ENCODE measurements at places on chromosomes 2 and 18.

DNA sequence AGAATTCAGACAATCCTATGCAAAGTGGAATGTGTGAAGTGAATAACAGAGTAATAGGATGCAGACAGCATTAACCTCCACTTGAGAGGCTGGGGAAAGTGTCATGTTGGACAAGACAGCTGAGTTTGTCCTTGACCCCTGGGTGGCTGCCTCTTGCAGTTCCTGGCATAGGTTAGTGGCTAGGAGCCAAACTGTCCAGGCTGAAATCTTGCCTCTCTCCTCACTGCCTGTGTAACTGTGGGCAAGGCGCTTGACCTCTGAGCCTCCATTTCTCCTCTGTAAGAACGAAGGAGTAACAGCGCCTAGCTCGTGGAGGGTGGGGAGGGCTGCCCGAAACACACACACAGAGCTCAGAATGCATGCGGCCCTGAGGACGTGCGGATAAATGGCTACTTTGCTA lies 34.8 kb upstream of the LDLRAD4 start:
- DNase-seq: no peak

DNA sequence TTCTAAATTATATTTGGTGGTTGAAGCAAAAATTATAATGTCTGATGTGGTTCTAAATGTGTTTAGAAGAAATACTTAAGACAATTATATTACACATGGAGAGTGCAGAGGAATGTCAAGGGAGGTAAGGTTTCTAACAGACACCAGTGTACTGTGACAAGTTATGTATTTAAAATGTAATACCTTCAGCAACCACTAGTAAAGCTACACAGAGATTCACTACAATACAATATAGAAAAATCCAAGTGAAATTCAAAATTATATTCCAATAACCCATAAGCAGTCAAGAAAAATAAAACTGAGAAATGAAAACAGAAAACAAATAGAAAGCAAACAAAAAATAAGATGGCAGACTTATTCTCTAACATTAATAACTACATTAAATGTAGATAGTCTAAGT lies 249.5 kb upstream of the KLHL14 start:
- no peak for DNase-seq

GRCh38 chr2:42268528-42269151 lies 92.4 kb downstream of the COX7A2L start:
- no peak for DNase-seq

DNA sequence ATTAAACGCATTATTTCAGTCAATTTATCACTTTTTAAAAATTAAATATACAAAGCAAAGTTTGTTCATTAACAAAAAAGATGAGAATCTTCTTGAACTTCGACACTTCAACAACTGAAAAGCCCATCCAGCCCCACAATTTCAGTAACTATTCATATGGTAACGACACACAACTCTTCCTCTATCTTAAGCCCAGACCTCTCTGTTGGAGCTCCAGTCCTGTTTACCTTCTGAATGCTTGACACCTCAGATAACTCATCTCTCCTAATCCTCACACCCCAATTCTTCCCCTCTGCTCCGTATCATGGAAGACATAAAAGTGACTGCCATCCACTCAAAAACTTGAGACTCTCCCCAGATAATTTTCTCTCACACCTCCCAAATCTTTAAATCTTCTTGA lies 12.6 kb downstream of the USP37 start:
- no peak for DNase-seq

DNA sequence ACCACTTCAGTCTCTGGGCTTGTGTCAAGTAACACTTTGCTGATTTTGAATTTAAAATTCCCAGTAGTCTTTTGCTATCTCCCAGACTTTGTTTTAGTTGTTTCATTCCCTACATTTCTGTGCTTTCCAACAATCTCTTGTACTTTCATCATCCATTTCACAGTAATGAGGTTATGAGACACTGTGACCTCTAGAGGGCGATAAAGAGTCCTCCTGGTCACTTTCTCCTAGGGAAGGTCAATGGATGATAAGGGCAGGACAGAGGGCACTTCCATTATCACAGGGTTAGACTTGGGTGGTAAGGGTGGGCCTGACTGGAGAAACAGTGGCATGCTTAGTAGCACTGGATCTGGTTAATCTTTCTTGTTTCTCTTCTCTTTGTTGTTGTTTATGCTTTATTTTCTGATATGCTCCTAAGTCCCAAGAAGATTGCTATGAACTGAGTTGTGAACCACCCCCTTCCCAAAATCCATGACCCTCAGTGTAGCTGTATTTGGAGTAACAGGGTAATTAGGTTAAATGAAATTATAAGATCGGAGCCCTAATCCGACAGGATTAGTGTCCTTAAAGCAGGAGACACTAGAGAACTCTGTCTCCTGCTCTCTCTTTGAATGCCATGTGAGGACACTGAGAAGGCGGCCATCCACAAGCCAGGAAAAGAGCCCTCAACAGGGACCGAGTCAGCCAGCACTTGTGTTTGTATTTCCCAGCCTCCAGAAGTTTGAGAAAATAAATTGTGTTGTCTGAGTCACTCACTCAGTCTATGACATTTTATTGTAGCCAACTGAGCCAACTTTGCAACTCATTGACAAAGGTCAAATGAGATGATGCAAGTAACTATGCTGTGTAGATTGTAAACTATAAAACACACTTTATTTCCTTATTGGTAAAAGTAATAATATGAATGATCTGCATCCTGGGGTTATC lies 779.2 kb downstream of the CNTNAP5 start:
- DNase-seq: no peak

DNA sequence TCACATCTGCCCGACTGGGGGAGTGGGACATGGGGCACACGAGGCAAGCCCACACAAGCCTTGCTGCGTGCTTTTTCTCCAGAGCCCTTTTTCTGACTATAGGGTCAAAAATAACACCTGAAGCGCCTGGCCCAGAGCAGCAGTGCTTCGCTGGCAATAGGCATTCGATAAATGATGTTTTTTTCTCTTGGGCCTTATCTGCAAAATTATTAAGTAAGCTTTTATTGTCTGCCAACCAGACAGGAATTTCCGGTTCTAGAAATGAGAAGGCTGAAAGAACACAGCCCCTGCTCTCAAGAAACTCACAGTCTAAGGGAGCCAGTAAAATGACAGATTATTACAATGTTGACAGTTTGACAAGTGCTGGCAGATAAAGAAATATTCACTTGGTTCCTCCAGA lies 2.7 kb upstream of the TMBIM1 start:
- DNase-seq: no peak

- no peak for DNase-seq
Observed at GRCh38 chr2:230327418-230328154, 593 bp downstream of the SP140L start.

GRCh38 chr2:200732866-200733265 lies 78.8 kb upstream of the BZW1 start:
- no peak for DNase-seq

- no peak for DNase-seq
Observed at GRCh38 chr2:43003702-43004101, 211.3 kb upstream of the HAAO start.

DNA sequence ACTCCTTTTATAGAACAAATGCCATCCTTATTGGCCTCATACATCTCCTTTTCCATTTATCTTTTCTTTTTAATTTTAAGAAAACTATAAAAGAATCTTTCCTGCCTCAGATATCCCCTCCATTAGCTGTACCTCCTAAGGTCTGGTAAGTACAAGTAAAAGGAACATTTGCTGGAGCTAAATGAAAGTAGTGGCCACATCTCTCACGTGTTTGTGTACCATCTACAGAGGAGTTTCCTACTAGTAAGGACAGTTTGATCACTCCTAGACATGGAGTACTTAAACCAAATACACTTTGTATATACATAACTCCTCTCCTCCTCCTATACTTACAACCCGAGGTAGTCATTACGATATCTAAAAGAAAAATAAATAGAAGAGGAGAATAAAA lies 504.8 kb downstream of the LRRTM4 start:
- no peak for DNase-seq

- no peak for DNase-seq
Observed at GRCh38 chr2:9179572-9180201, 26.9 kb upstream of the ASAP2 start.

- DNase-seq: no peak
Observed at GRCh38 chr18:48663931-48664847, 125.4 kb downstream of the CTIF start.

GRCh38 chr18:35514752-35515459 lies 17.1 kb upstream of the INO80C start:
- no peak for DNase-seq

DNA sequence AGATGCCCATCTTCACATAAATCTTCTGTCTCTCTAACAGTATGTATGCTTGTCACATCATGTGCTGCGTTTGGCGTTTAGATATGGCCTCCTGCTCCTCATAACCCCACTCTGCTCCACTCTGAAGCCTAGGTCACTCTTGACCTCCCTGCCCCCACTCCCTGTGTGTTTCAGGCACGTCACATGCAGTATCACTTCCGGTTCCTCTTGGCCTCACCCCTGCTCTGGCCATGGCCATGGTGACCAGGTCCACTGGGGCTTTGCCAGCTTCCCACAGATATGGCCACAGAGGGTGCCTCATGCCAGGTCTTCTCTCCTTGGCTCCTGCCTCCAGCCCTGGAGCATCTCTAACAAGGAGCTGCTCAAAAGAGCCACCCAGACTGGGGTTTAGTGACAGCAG lies 160.0 kb downstream of the RNF152 start:
- DNase-seq: no peak

DNA sequence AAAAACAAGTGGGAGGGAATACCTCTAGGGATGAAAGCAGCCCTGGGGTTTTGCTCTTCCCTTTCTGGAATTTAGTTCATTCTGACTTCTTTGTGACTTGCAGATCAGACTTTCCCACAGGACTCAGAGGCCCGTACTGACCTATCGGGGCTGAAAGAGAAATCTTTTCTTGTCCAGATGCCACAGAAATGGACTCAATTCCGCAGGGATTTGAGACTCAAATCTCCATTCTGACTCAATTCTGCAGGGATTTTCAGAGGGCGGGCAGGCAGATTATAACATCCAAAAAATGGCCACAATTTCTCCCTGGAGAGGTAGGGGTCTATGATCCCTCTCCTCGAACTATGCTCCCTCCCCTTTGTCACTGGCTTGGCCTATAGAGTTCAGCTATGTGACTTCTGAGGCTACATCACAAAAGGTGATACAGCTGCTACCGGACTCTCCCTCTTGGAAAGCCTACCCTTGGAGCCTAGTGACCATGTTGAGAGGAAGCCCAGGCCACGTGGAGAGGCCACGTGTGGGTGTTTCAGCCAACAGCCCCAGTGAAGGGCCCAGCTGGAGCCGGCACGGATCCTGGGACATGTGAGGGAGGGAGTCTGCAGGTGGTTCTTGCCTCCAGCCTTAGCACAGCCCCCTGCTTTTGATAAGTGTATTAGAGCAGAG lies 4.8 kb upstream of the EFHD1 start:
- no peak for DNase-seq

DNA sequence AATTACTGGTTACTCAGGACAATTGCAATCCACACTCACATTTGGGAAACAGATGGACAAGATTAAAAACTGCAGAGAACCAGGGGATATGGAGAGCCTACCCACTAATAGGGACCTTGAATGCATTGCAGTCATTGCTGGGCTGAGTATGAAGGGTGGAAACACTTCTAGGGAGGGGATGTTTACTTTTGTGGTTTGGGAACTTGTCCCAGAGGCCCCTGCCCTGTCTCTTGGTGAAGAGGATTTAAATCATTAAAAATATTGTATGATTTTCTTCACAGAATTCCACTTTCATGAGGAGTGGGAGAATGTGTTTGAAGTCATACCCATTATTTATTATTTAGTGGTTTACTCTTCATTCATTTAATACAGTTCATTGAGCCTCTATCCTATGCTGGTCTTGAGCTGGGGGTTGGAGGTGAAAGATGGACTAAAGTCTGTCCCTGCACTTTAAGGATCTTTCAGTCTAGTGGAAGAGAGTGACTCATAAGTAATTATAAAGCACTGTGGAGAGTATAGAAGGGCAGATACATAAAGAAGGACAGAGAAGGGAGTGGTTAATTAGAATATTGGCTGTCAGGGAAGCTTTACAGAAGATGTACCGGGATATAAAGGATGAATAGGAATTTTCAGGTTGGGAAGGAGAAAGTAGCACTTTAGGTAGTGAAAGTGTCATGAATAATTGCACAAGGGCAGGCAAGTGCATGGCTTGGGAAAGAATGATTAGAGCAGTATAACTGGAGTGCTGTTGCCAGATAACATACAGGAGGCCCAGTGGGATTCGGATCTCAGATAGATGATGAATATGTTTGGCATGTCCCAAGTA lies 313.4 kb downstream of the LPIN1 start:
- DNase-seq: no peak

DNA sequence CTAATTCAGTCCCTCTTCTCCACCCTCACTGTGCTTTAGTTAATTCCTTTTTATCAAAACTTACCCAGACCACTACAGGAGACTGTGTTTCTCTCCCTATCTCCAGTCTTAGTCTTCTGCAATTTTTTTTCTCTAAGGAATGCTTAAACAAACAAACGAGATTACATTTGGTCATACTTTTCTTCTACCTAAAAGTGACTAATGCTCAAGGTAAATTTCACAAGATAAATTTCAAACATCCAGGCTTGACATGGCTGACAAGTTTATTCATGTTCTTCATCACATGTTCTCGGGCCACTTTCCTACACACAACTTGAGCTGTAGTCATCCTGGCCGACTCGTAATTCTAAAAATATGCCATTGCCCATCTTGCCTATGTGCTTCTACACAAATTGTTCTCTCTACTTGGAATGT lies 23.2 kb upstream of the ACSL3 start:
- no peak for DNase-seq

GRCh38 chr2:148974095-148974494 lies 64.4 kb upstream of the LYPD6B start:
- DNase-seq: no peak

DNA sequence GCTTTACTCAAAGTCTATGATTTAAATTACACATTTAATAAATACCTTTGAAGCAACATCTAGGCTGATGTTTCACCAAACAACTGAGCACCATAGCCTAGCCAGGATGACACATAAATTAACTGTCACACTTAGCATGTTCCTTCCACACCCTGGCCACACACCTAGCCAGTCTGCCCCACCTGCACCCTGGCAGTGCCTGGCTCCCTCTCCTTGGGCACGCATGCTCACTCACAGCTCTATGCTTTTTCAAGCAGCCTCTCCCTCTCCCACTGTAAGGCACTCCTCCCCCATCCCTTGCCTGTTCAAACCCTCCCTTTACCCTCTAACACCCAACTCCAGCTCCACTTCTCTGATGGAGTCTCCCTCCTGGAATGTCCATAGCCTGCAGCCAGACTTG lies 357.6 kb upstream of the KLHL29 start:
- DNase-seq: no peak

DNA sequence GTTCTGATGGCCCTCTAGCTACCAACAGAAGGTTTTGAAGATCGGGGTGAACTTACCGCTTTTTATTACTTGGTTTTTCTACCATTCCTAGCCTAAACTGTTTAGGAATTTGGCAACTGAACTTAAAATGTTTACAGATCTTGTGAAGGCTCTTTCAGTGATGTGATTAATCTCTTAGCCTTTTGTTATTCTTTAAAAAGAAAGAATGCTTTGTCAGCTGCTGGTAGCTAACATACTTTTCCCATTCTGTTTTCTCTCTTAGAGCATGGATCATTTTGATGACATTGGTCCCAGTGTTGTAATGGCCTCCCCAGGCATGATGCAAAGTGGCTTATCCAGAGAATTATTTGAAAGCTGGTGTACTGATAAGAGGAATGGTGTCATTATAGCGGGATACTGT lies 18.1 kb downstream of the CPSF3 start:
- DNase-seq: no peak
